ENCODE measurements at places on chromosomes 2 and 18.

DNA sequence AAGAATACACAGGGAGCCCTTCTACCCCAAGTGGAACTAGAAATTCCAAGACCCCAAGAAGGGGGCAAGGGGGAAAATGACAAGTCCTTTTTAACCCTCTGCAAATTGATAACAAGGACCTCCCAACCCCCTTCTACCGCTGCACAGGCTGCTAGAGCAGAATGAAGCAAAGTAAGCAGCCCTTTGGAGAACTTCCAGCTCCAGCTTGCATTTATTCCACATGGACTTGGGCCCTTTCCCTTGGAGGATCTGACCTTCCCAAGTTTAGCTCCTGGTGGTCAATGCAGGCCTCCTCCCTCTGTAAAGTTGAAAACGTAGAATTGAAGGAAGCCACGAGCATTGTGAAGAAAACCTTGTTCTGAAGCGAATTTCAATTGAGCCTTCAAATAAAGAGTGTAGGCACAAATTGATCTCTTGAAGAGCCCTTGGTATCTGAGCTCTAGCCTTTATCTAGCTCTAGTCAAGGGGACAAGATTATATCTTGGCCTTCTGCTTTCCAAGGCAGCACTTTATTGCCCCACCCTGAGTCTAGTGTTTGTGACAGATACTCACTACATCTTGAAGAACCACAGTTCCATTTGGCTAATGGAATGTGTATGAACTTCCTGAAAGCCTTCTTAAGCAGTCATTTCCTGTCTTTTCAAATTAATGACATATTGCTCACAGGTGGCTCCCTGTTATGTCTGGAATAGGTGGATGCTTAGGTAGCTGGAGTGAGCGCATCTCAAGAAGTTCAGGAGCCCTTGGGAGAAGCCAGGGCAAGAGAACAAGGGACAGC lies 37.2 kb downstream of the SLC14A2 start:
- DNase-seq, result no peak
- H3K4me1 ChIP-seq, result peaks cover 5% of the 10 kb centered on the region
- no peaks in the 10 kb centered on the region for H3K27me3 ChIP-seq
- H3K36me3 ChIP-seq, result no peaks in the 10 kb centered on the region
- no peak overlapping the region for H3K4me3 ChIP-seq

- no peak overlapping the region for H3K4me3 ChIP-seq
- H3K27me3 ChIP-seq, result no peaks in the 10 kb centered on the region
- no peaks in the 10 kb centered on the region for H3K4me1 ChIP-seq
These were observed 55.7 kb downstream of the RTTN start for GRCh38 chr18:70149616-70150301.

GRCh38 chr2:196798980-196799379 lies 503 bp downstream of the GTF3C3 start:
- no peak for DNase-seq
- H3K27me3 ChIP-seq, result no peaks in the 10 kb centered on the region
- H3K4me1 ChIP-seq, result peaks cover 16% of the 10 kb centered on the region
- H3K36me3 ChIP-seq, result no peaks in the 10 kb centered on the region

DNA sequence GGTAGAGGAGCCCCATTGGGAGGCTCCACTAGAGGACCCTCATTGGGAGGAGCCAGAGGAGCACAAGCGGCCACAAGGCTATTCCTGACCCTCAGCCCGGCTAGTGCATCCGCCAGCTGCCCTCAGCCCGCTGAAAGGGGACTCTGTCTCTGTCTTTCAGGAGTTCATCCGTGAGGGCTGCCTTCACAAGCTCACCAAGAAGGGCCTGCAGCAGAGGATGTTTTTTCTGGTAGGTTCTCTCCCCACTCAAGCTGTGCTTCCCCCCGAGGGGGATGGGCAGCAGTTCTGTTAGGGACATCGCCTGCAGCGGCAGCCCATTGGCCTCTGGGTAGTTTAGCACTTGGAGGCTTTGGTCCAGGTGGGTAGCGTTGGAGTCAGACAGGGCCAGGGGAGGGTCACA lies 25.1 kb downstream of the STK25 start:
- H3K4me1 ChIP-seq, result no peaks in the 10 kb centered on the region
- no peak overlapping the region for H3K27ac ChIP-seq
- H3K4me3 ChIP-seq, result no peak overlapping the region
- peaks cover 4% of the 10 kb centered on the region for H3K36me3 ChIP-seq
- no peaks in the 10 kb centered on the region for H3K27me3 ChIP-seq

DNA sequence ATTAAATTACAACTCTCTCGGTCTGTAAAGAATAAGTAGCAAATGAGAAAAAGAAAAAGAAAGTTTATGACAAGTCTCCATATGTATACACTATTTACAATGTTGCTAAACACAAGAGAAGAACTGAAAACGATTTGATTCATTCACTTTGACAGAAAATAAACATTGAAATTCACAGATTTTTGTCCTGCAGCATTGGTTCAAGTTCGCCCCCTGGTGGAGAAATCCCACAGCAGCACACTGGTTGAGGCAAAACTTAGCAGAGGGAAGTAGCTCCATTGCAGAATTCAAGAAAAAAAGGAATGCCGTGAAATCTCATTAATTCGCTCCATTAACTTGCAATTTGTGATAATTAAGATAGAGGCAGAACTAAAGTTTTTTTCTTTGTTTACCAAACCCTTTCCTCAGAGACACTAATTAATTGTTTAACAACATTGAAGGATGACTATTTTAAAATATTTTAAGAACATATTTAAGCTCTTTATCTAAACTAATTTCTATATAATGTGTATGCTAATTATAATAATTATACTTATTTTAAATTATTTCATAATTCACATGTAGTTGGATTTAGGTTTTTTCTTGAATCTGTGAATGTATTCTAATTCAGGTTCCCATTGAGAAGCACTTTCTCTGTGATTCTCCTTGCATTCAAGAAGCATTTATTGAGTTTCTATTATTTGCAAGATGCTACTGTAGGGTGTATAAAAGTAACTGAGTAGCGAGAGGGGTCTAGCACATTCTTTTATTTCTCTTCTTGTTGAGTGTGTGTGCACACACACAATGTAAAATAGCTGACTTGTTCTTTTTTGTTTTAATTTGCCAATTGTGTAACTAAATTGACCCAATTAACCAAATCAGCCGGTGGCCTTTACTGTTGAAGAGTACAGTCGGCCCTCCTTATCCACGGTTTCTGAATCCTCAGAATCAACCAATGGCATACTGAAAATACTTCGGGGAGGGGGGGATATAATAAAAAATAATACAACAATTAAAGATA lies 74.1 kb downstream of the COL4A3 start:
- no peaks in the 10 kb centered on the region for H3K36me3 ChIP-seq
- H3K27ac ChIP-seq, result no peak overlapping the region
- DNase-seq, result no peak
- no peaks in the 10 kb centered on the region for H3K27me3 ChIP-seq
- no peak overlapping the region for H3K4me3 ChIP-seq

- no peaks in the 10 kb centered on the region for H3K4me1 ChIP-seq
- H3K36me3 ChIP-seq, result no peaks in the 10 kb centered on the region
- H3K4me3 ChIP-seq, result no peak overlapping the region
- H3K27me3 ChIP-seq, result no peaks in the 10 kb centered on the region
These were observed 116.0 kb downstream of the PLA2R1 start for GRCh38 chr2:159946326-159946999.

DNA sequence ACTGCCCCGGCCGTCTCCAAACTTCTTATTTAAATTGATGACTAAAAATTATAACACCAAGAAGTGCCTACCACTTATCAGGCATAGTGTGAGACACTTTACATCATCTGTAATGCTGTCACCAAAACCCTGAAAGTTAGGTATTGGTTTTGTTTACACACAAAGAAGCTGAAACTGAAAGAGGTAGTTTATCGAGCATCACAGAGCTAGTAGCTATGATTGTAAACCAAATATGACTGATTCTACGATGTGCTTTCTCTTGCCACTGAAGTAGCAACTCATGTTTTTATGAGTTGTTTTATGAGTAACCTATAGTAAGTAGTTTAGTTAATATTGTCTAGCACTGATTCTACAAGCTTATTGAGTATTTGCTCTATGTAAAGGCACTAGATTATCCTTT lies 31.5 kb downstream of the DYNC1I2 start:
- DNase-seq, result no peak
- H3K4me3 ChIP-seq, result no peak overlapping the region
- H3K36me3 ChIP-seq, result peaks cover 3% of the 10 kb centered on the region
- no peaks in the 10 kb centered on the region for H3K27me3 ChIP-seq
- no peak overlapping the region for H3K27ac ChIP-seq
- H3K4me1 ChIP-seq, result no peaks in the 10 kb centered on the region

DNA sequence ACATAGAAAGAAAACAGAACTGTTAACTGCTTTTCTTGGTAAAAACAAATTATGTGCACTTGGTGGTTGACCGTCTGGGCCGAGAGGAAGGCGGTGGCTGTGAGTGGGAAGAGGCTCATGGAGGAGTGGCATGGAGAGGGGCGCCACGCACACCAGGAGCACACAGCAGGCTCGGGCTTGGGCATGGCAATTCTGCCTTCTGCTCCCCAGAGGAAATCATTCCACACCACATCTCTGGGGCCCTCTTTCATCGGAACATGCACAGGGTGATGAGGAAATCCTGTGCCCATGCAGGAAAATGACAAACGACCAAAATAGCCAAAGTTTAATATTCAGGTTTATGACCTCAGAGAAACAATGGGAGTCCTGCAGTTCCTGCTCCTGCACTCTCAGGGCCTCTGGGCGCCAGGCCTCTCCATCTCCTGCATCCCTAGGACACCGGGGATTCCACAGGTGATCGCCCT lies 26.4 kb downstream of the WDFY1 start:
- H3K27ac ChIP-seq, result no peak overlapping the region
- no peak overlapping the region for H3K4me3 ChIP-seq
- peaks cover 6% of the 10 kb centered on the region for H3K4me1 ChIP-seq
- no peak for DNase-seq
- H3K36me3 ChIP-seq, result no peaks in the 10 kb centered on the region
- H3K27me3 ChIP-seq, result no peaks in the 10 kb centered on the region

DNA sequence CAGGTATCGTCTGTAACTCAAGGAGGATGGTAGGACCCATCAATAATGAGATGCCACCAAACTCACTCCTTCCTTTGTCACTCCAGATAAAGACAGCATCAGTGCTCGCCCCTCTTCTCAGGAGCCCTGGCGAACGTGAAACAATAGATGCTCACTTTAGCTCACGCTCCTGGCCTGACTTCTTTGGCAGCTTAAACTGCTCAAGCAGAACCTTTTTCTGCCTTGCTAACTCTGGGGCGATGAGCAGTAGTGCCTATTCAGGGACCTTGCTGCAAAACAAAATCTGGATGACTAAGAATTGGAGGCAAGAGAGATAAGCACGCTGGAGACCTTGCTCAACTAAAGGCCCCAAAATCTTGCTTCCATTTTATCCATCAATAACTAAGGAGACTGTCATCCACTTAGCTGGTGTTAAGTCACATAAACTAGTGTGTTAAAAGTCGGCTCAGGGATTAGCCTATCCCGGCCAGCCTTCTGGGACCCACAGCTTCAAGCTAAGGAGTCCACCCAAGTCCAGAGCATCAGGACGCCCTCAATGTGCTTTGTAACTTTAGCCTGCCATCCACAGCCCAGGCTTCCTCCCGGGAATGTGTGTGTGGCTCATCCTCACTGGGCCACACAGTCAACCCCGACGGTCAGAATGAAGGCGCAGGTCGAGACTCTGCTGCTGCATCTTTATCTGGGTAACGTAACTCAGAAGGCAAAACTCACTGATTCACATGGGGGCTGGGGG lies 38.9 kb downstream of the ZNF516 start:
- no peak overlapping the region for H3K27ac ChIP-seq
- H3K36me3 ChIP-seq, result peaks cover 23% of the 10 kb centered on the region
- no peak overlapping the region for H3K4me3 ChIP-seq
- no peaks in the 10 kb centered on the region for H3K27me3 ChIP-seq

- DNase-seq, result no peak
- H3K4me1 ChIP-seq, result peaks cover 6% of the 10 kb centered on the region
- H3K27ac ChIP-seq, result no peak overlapping the region
These were observed 54.1 kb downstream of the FIGN start for GRCh38 chr2:163681745-163682144.

GRCh38 chr2:16389611-16390010 lies 276.0 kb downstream of the CYRIA start:
- no peak overlapping the region for H3K27ac ChIP-seq
- H3K4me3 ChIP-seq, result no peak overlapping the region
- DNase-seq, result no peak

DNA sequence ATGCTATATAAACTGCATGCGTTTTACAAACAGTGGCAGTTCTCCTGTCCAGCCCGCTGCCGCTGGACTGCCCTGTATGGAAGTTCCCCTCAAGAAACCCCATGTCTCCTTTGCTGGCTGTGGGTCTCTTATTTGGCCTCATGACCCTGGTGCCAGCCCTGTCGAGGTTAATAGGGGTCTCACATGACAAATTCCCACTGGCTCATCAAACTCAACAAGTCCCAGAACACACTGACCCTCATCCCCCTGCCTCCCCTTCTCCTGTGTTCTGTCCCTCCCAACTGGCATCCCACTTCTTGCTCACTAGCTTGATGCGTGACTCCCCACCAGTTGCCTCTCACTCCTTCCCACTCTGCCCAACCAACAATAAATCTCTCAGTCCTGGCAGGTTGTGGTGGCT lies 137.6 kb upstream of the HS6ST1 start:
- peaks cover 20% of the 10 kb centered on the region for H3K27me3 ChIP-seq
- no peaks in the 10 kb centered on the region for H3K4me1 ChIP-seq
- H3K36me3 ChIP-seq, result no peaks in the 10 kb centered on the region
- H3K27ac ChIP-seq, result no peak overlapping the region
- H3K4me3 ChIP-seq, result no peak overlapping the region

- H3K27ac ChIP-seq, result no peak overlapping the region
- no peaks in the 10 kb centered on the region for H3K4me1 ChIP-seq
- no peak overlapping the region for H3K4me3 ChIP-seq
- H3K27me3 ChIP-seq, result no peaks in the 10 kb centered on the region
These were observed 173.5 kb upstream of the CTAGE1 start for GRCh38 chr18:22591222-22591621.

DNA sequence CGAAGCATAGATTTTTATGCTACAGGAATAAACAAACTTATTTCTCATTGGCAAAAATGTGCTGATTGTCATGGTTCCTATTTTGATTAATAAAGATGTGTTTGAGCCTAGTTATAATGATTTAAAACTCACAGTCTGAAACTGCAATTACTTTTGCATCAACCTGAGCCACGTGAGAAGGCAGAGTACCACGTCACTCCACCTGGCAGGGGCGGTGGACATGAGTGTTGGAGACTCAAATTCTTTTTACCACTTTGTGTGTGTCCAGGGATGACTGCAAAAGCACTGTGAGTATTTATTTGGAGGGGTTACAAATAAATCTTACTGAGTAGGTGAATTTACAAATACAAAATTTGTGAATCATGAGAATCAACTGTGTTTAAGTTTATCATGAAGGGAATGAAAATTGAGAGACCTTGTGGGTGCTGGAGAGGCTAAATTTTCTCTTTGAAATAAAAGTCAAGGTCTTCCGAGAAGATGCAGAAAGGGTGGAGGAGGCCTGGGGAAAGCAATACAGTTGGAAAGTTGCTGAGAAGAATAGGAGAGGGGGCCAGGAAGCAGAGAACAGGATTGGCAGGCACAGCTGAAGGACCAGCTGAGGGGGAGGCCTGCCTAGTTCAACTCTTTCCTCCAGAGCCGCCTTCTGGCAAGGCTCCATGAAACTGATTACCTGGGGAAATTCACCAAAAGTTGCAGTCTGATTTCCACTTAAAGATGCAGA lies 316.4 kb downstream of the MYCN start:
- H3K27me3 ChIP-seq, result no peaks in the 10 kb centered on the region
- H3K4me3 ChIP-seq, result no peak overlapping the region
- no peak for DNase-seq
- H3K4me1 ChIP-seq, result no peaks in the 10 kb centered on the region
- H3K36me3 ChIP-seq, result no peaks in the 10 kb centered on the region

- peaks cover 98% of the 10 kb centered on the region for H3K36me3 ChIP-seq
- no peaks in the 10 kb centered on the region for H3K27me3 ChIP-seq
- no peak overlapping the region for H3K4me3 ChIP-seq
- H3K27ac ChIP-seq, result no peak overlapping the region
- H3K4me1 ChIP-seq, result peaks cover 7% of the 10 kb centered on the region
These were observed 59.0 kb downstream of the WDSUB1 start for GRCh38 chr2:159227467-159227866.
